Kidney epithelial cell (primary cell): ENCODE measurements at places on chromosomes 11 and 22.

DNA sequence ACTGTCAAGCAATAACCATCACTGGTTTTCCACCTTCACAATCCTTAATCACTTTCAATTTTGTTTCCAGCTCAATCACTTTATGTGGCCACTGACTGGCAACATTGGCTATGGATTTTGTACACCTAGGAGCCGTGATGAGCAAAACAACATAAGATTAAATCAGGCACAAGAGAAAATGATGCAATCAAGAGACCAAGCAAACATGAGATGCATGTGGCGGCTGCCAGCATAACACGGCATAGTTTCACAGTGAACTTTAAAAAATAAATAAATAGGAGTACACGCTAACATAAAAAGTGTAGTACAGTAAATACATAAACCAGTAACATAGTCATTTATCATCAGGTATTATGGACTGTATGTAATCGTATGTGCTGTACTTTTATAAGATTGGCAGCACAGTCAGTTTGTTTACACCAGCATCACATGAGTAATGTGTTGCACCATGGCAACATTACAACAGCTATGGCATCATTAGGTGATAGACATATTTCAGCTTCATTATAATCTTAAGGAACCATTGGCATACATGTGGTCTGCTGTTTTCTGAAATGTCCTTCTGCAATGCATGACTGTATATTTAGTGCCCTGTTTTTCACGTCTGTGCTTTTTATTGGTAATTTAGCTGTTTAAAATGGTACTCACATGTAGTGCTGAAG lies 83.3 kb upstream of the PRDM11 start:
- no peak for DNase-seq

GRCh38 chr11:13104619-13105236 lies 95.6 kb downstream of the RASSF10 start:
- no peak for DNase-seq

DNA sequence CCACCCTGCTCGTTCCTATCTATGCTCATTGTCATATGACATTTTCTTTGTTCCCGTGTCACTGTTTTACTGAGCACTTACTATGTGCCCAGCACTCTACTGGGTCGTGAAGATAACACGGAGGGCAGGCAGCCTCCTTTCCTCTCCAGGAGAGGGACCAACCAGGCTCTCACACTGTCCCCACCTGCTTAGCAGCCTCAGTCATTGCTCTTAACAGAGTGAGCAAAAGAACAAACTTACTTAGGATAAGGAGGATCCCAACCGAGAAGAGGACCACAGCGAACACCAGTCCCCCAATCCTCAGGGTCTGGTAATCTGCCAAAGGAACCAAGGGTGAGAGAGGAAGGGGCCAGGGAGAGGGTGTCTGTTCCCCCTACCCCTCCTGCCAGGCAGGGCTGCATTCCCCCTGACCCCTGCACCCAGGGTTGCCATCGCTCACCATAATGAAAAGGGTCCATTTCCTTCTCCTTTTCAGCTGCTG lies 17.0 kb upstream of the FXYD2 start:
- DNase-seq, result no peak

- no peak for DNase-seq
Observed at GRCh38 chr11:13718394-13718793, 49.9 kb downstream of the FAR1 start.

- no peak for DNase-seq
Observed at GRCh38 chr22:37275134-37275533, 7.2 kb upstream of the CYTH4 start.

- DNase-seq, result no peak
Observed at GRCh38 chr22:44403602-44404329, 91.0 kb upstream of the SHISAL1 start.

DNA sequence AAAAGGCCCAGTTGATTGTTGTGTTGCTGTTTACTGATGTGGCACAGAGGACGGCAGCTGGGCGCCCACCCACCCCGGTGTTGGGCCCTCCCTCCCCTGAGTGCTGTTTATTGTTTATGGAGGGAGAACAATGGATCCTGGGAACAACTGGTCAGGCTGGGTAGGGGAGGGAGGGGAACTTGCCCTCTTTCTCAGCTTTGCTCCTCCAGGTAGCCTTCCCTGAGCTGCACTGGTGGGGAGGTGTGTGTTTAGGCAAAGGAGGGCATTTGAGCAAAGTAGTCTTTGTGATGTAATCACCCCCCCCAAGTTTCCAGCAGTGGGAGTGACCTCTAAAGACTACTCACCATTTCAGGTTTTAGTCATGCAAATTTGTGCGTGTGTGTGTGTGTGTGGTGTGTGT lies 1035.3 kb downstream of the NTM start:
- DNase-seq, result no peak

- DNase-seq, result no peak
Observed at GRCh38 chr11:26841818-26842473, 120.1 kb upstream of the SLC5A12 start.

DNA sequence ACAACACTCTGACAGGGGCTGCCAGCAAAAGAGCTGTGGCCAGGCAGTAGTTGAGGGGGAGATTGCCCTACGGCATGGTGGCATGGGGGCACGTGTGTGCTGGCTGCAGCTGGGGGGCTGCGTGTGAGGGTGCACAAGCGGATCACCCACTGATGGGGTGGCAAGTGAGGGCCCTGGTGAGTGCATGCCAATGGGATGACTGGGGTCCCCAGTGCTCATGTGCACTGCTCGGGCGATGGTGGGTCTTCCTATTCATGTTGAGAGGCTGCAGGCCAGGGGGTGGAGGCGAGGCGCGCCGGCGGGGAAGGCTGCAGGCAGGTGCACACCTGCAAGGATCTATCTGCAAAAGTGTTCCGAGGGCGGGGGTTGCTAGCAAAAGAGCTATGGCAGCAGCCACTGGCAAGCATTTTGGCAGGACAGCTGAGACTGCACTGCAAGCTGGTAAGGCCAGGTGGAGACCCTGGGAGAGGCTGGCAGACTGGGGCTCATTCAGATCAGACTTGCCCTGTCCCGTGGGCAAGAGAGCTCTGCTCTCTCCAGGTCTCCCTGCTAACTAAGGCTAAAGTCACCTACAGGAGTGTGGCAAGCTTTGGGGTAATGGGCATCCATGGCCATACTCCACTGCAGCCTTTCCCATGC lies 12.0 kb downstream of the OR51I2 start:
- no peak for DNase-seq

DNA sequence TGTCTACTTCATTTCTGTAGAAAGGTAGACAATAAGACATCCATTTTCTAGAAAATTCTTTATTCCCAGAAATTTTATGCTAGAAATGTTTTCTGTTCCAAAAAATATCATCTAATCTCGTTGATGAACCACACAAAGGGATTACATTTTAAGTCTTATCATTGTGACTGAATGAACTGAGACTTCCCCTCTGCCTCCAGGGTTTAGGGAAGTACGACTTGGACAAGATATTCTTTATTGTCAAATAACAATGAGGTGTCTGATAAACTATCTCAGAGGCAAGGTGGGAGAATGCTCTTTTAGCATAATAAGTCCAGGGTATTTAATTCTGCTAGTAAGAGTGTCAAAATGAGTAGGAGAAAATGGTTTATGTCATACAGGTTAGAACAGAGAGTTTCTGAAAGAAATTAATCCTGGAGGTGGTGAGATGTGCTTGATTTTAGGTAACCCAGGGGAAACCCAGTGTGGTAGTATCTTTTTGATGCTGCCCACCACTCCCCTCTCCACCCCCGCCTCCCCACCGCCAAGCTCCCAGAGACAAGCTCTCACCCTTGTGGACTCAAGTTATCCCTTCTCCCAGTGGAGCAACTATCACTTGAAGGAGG lies 100.6 kb downstream of the CD44 start:
- DNase-seq, result no peak

GRCh38 chr11:33387996-33388395 lies 130.8 kb downstream of the HIPK3 start:
- peak; percentile 35 for DNase-seq

GRCh38 chr11:20193307-20193706 lies 33.0 kb upstream of the DBX1 start:
- DNase-seq, result no peak

GRCh38 chr22:49997251-49997599 lies 15.3 kb downstream of the IL17REL start:
- DNase-seq, result no peak

DNA sequence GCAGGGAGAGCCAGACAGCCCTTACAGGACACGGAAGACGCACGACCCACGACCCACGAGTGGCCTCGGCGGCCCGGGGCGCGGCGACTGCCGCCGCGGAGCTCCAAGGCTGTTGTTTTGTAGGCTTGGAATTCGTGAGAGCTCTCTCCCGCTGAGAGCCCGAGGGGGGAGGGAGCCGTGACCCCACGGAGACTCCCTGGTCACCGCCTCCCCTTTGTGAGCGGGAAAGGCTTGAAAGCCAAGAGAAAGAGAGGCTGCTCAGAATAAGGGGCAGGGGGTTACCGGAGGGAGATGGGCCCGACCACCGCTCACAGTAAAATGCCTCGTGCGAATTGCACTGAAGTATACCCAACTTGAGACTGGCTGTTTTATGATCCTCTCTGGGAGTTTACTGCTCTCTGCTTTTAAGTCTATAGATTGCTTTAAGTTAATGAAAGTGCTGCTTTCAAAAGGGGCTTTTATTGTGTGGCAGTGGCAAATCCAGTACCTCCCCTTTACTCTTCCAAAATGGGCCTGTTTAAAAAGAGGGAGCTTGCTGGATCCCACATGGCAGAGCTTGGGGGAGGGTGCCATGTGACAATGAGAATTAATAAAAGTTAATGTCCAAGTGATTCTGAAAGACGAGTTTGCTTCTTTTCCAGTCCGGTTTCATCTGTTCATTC lies 2.9 kb downstream of the PKNOX2 start:
- DNase-seq, result no peak

GRCh38 chr11:116927163-116927974 lies 89.9 kb upstream of the APOA1 start:
- no peak for DNase-seq

DNA sequence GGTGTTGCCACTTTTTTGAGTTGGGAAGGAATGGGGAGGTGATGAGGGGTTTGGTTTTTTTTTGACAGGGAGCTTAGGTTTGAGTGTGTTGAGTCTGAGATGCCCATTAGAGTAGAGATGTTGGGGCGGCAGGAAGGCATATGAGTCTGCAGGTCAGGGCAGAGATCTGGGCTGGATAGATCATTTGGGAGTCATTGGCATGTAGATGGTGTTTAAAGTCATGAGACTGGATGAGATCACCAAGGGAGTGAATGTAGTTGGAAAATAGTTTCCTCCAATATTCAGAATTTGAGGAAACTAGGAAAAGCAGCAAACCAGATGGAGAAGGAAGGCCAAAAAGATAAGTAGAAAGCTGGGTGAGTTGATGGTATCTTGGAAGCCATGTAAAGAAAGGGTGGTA lies 2.1 kb upstream of the ANAPC15 start:
- DNase-seq, result no peak

- no peak for DNase-seq
Observed at GRCh38 chr22:32628628-32629572, 154.3 kb downstream of the FBXO7 start.

- no peak for DNase-seq
Observed at GRCh38 chr11:74332291-74332690, 20.9 kb upstream of the P4HA3 start.
